Naive thymus-derived CD4-positive, alpha-beta T cell (primary cell): ENCODE measurements at places on chromosomes 1 and 21. TPM values are rescaled to one million over a fixed set of nuclear protein-coding genes. Genes with fewer than 3 reads are reported as not detected.

Gene PPT1
- 100 and 105 TPM in 2 replicates for total RNA-seq

Gene SUMO3
- 46.9 TPM for total RNA-seq

Gene CFAP141
- total RNA-seq: not detected

Gene AKIRIN1
- total RNA-seq: 74.7 TPM
